Naive thymus-derived CD4-positive, alpha-beta T cell (primary cell): ENCODE measurements at places on chromosomes 3 and 15.

DNA sequence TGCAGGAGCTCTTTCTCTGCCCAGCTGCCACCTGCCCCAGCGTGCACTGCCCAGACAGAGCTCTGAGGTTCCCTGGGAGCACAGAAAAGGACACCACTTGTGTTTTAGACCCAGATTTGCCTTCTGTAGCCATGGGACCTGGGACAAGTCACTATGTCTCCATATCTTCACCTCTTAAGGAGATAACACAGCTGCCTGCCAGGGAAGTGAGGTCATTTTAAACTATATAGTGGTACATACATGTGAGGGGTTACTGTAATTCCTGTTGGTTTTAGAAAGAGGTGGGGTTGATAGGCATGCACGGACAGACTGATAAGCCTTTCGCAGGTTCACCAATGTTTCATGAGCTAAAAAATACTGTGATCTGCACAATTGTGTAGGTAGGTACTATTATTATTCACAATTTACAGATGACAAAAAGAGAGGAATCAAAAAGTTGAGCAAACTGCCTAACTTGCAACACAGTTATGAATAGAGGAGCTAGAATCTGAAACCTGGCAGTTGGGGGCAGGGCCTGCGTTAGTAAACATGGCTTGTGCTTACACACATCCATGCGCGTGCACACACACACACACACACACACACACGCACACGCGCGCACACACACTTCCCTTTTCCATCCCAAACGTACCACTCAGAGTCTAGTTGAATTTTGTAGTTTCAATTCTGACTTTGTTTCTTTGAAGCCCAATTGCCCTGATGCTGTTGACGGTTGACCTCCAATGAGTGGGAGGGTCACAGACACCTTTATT lies 193.6 kb downstream of the FAM43A start:
- peak; percentile 8 for DNase-seq

DNA sequence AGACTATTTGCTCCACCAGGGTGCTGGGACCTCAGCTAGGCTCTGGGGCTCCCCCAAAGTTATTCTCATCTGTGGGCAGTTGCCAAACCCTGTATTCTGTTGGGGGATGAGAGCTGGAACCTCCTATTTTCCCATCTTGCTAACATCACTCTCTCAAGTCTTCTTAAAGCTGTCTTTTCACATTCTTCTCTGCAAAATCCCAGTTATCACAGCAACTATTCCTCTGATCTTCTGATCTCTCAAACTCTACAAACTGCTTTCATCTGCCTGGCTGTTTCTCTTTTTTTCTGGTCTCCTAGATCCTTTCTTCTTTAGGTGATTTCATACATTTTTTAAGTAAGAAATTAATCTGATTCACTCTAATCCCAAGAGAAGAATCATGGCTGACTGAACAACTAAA lies 10.7 kb upstream of the ADAMTSL3 start:
- DNase-seq = no peak

GRCh38 chr3:153840487-153840886 lies 280.7 kb upstream of the ARHGEF26 start:
- DNase-seq = no peak

- no peak for DNase-seq
These were observed 52.9 kb upstream of the NUDT16 start for GRCh38 chr3:131328721-131329120.

GRCh38 chr15:56185980-56186379 lies 57.7 kb downstream of the RFX7 start:
- no peak for DNase-seq

DNA sequence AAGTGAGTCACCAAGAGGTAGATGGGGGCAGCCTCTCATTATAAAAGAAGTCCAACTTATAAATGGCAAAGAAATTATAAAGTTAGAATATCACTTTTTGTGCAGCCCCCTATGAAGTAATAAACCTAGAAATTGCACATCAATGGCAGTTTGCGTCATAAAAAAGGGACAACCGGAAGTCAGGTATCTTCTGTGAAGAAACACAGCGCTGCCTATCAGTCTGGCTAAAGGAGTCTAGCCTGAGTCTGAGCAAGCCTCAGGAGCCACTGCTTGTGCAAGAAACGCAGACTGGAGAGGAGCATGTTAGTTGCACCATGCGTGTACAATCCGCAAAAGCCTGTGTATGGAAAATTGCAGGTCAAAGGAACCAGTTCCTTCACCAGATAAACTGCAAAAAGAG lies 178.4 kb downstream of the ARRDC4 start:
- DNase-seq = no peak

- no peak for DNase-seq
These were observed 8.9 kb upstream of the PRKCD start for GRCh38 chr3:53151870-53152660.

DNA sequence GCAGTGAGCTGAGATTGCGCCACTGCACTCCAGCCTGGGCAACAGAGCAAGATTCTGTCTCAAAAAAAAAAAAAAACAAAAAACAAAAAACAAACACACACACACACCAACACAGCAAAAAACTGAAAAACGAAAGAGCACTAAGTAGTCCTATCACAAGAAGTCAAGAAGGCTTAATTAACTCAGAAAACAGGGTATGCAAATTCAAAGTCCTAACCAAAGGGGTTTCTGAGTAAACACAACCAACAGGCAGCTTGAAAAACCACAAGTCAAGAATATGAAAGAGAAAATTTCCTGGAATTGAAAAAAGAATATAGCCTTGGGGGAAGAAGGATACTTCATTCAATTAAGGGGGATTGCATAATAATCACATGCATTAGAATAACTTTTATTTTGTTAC lies 37.7 kb upstream of the PARP14 start:
- no peak for DNase-seq

DNA sequence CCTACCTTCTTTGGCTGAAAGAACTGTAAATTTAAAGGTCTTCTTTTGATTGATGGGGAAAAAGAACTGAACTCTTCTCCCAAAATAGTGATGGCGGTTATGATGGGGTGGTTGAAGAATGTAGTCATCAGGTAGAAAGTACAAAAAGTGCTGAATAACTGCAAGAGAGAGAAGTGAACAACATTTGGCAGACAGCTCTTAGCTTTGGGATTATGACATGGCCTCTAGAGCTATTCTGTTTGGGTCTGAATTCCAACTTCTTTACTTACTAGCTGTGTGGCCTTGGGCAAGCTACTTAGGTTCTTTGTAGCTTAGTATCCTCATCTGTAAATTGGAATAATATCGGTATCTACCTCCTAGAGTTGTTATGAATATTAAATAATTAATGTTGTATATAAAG lies 91.7 kb downstream of the SPRED1 start:
- DNase-seq = no peak

GRCh38 chr3:188542196-188542595 lies 388.2 kb downstream of the LPP start:
- DNase-seq = no peak

DNA sequence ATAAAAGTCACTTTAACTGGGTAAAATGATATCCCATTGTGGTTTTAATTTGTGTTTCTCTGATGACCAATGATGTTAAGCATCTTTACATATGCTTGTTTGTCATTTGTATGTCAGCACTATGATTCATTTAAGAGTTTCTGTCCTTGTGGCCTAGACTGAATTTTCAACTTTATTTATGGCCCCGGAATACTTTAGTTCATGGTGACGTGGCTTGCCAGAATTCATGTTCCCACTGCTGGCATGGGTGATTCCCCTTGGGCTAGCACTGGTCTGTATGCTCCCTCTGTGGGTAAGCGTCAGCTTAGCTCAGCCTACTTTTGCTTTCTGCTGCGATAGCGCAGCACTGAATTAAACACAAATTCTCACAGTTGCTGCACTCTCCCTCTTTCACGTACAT lies 436.3 kb upstream of the SGO1 start:
- DNase-seq = no peak
